ENCODE measurements at places on chromosomes 13 and 19.

GRCh38 chr13:75938811-75939560 is 302.9 kb downstream of the LMO7 start:
- no peak for DNase-seq

GRCh38 chr19:7480222-7480969 is 8.4 kb downstream of the PEX11G start:
- DNase-seq: no peak

- DNase-seq: no peak
These were observed 37.4 kb downstream of the COG6 start for GRCh38 chr13:39692660-39693438.

DNA sequence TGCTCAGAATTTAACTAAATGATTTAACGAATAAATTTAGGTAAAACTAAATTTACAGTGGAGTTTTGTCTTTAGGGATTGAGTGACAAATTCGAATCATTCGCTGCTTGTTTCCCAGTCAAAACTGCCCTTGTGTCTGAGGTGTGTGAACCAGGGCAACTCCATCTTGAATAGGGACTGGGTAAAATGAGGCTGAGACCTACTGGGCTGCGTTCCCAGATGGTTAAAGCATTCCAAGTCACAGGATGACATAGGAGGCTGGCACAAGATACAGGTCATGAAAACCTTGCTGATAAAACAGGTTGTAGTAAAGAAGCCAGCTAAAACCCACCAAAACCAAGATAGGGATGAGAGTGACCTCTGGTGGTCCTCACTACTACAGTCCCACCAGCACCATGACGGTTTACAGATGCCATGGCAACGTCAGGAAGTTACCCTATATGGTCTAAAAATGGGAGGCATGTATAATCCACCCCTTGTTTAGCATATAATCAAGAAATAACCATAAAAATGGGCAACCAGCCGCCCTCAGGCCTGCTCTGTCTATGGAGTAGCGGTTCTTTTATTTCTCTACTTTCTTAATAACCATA is 10.2 kb upstream of the ANKRD10 start:
- no peak for DNase-seq

GRCh38 chr13:21016487-21016886 is 44.9 kb downstream of the LATS2 start:
- DNase-seq: no peak

- DNase-seq: no peak
These were observed 3.7 kb downstream of the MARCHF2 start for GRCh38 chr19:8416796-8417195.

DNA sequence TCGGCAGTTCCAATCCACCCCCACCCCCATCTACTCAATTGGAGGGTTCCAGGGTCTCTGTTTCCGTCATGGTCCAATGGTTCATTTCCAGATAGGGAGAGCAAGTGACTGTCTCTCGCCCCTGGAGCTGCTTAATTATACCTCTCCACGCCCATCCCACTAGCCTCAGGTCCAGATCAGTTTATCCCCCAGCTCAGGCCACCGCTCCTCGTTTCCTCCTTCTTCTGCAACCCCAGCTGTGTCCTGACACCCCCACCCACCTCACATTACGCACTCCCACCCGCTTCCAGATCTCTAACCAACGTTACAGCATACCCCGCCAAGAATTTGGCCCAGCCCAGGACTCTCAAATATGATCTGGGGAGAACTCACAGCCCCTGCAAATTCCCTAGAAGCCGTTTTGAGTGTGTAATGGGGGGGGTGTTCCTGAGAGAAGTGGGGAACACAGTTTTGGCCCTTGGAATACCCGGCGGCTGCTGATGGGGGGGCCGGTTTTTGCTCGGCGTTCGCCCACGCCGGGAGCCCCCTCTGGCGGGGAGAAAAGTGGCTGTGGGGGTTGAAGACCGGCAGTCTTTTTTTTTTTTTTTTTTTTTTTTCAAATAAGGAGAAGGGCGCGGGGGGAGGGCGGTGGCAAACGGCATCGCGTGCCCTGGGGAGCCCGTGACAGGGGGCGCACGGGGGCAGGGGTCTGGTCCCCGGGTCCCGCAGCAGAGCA is 1.7 kb upstream of the PDE4A start:
- DNase-seq: peak; percentile 41
